Activated T-cell treated with anti-CD3 and anti-CD28 coated beads for 24 hours (primary cell): ENCODE measurements at places on chromosomes 11 and 22.

- DNase-seq: no peak
These were observed 58.8 kb downstream of the GRK3 start for GRCh38 chr22:25623310-25623734.

- no peak for DNase-seq
These were observed 106.4 kb downstream of the MICAL2 start for GRCh38 chr11:12216671-12217374.

DNA sequence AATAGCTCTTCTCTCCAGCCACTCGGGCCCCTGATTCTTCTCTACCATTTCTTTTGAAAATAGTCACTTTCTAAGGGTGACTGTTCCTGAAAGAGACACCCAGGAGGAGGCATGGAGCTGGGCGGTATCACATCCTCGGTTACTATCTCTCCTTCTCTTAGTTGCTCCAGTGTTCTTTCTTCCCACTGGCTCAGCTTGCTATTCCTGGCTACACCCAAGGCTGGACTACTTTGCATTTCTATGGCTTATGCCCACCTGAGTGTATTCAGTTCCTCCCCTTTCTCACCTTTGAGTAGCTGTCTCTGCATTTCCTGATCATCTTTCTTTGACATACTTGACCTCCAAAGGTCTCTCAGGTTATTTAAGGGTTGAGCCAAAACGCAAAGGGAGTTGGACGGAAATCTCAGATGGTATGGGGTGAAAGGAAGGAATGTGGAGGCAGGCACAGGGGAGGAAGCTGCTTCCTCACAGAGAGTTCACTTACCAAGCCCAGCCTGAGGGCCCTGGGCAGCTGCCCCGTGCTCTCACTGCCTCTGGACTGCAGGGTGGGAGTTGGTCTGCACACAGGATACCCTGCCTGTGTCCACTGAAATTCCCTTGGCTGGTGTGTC, 155.7 kb downstream of the SNX19 start:
- DNase-seq: no peak

GRCh38 chr11:6194065-6194581, 4.9 kb upstream of the OR52W1 start:
- no peak for DNase-seq

DNA sequence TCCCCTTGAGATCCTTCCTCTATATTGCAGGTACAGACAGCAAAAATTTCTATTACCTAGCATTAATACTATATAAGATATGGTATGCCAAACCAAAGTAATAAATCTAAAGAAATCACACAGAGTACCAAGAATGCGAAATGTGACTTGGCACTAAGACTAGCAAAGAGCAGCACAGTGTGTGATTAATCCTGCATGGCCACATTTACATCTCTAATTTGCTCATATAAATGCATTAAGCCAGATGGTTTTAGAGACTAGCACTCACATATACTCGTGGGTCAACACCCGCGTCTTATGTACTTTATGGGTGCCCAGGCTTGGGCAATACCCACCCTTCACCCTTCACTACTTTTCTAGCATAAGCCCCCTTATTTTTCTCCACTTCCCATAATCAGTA, 213.2 kb downstream of the TTC28 start:
- DNase-seq: no peak

DNA sequence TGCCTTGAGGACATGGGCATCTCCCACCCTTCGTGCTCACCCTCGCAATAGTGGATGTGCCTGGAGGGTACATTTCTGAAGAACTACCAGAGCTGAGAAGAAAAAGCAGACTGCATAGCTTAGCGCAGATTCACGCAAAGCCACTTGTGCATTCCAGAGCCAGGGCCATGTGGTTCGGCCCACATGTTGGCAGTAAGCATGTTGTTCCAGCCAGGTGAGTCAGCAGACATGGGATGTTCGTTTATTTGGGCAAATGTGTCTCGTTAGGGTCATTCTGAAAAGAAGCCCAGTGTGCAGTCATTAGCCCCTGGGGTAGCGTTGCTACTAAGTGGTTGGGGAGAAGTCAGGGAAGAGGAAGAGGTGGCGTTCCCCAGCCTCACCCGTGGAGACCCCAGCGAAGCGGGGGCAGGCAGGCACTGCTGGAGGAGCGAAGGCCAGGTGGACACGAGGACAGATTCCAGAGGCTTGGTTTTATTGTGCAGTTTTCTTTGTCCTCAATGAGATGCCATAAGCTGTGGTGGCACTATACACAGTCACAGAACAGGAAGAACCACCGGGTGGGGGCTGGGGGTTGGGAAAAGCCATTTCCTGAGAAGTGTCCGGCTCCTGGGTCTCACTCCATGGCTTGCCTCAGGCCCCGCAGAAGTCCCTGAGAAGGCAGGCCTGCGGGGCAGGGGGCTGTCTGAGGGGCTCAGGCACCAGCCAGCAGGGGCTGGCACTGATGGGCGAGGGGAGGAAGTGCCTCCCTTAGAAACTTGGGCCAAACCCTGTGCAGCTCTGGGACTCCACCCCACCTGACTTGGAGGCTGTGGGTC, 5.0 kb downstream of the THY1 start:
- DNase-seq: no peak

DNA sequence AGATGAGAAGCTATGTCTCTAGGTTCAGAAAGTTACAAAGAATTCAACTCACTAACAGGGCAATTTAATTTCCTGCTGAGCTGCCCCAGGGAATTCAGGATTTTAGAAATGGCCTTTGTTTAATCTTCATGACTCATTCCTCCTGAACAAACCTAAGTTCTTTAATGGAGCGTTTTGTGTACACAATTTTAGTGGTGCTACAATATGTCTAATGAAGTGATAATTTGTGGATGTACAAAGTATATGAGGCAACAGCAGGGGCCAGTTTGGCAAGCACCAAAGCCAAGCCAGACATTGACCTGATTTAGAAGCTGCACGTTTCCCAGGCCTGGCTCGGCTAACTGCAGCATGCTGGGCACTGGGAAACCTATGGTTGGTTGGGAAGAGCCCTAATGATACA, 34.4 kb upstream of the HEPHL1 start:
- DNase-seq: no peak

GRCh38 chr11:115153731-115154354, 350.4 kb downstream of the CADM1 start:
- no peak for DNase-seq

DNA sequence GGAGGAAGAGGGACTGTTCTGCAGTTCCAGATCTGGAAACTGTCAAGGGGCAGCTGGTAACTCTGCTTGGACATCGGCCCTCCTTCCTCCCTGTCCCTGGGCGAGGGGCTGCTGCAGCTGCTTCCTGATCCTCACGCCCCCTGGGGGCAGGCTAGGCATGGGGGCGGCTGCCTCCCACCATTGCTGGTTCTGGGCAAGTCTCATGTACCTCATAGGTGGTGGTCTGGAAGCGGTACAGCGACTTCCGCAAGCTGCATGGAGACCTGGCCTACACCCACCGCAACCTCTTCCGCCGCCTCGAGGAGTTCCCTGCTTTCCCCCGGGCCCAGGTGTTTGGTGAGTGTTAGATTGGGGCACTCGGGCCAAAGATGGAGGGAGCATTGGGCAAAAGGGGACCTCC, 5.0 kb downstream of the SNX15 start:
- DNase-seq: no peak

DNA sequence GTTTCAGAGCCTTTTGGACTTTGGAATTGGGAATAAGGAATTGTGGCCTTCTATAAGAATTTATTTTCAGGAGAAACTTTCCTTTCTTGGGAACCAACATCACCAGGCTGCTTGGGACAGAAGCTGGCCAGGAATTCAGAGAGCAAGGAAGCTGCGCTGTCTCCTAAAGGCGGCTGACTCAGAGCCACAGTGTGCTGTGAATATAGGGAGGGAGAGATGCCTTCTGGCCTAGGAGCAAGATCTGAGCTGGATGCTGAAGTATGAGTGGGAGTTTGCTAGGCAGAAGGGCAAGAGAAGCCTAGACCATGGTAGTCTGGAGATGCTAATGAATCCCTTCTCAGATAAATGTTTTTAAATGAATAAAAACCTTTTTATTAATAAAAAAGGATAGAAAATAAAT, 213.7 kb upstream of the TBCEL start:
- DNase-seq: no peak

DNA sequence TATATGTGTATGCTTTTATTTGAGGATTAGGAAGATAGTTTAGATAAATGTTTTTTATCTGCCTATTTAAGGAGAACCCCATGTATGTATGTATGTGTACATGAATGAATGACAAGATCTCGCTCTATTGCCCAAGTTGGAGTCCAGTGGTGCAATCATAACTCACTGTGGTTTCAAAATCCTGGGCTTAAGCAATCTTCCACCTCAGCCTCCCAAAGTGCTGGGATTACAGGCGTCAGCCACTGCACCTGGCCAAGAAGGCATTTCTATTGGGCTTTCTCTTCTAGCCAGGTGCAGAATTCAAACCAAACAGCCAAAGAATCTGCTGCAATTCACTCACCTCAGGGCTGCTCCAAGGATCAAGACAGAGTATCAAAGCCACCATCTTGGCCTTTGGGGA, 25.5 kb upstream of the DGKZ start:
- DNase-seq: no peak
